CD4-positive, alpha-beta T cell treated with Interleukin-17A for 1 hour (primary cell): ENCODE measurements at places on chromosomes 16 and 17.
A peak's percentile ranks its signal among the peaks of the same experiment; 100 is the strongest.

- no peak for DNase-seq
Observed at GRCh38 chr16:85041219-85042166, 13.9 kb downstream of the KIAA0513 start.

GRCh38 chr16:88904676-88905365 lies 38.4 kb upstream of the PABPN1L start:
- no peak for DNase-seq

GRCh38 chr16:1036726-1037393 lies 35.7 kb upstream of the SSTR5 start:
- no peak for DNase-seq

- no peak for DNase-seq
Observed at GRCh38 chr16:62392698-62393097, 356.5 kb upstream of the CDH8 start.

GRCh38 chr17:17741349-17742023 lies 60.2 kb downstream of the RAI1 start:
- DNase-seq = no peak

GRCh38 chr16:75288596-75289120 lies 37.2 kb upstream of the BCAR1 start:
- DNase-seq = peak; percentile 75

GRCh38 chr16:12170103-12171040 lies 193.8 kb downstream of the SNX29 start:
- DNase-seq = no peak

GRCh38 chr17:49216953-49217650 lies 6.6 kb downstream of the ABI3 start:
- DNase-seq = peak; percentile 30

GRCh38 chr16:55323637-55324271 lies at the start of gene IRX6:
Gene IRX6 (plus strand): TSS chr16:55324203. CDS start chr16:55325092, 889 bp downstream.
- no peak for DNase-seq
